Mesenteric fat pad (tissue), 1 donor: ENCODE measurements at places on chromosomes 3 and 15. TPM values are rescaled to one million over a fixed set of nuclear protein-coding genes. Genes with fewer than 3 reads are reported as not detected.
A peak's percentile ranks its signal among the peaks of the same experiment; 100 is the strongest.

GRCh38 chr3:194272861-194273742, 78.0 kb downstream of the CPN2 start:
- peak; percentile 69 for DNase-seq

The ADIPOQ gene
- total RNA-seq: 1,676 TPM

The PPP1R14D gene
- not detected for total RNA-seq

The HIGD2B gene
- not detected for total RNA-seq

DNA sequence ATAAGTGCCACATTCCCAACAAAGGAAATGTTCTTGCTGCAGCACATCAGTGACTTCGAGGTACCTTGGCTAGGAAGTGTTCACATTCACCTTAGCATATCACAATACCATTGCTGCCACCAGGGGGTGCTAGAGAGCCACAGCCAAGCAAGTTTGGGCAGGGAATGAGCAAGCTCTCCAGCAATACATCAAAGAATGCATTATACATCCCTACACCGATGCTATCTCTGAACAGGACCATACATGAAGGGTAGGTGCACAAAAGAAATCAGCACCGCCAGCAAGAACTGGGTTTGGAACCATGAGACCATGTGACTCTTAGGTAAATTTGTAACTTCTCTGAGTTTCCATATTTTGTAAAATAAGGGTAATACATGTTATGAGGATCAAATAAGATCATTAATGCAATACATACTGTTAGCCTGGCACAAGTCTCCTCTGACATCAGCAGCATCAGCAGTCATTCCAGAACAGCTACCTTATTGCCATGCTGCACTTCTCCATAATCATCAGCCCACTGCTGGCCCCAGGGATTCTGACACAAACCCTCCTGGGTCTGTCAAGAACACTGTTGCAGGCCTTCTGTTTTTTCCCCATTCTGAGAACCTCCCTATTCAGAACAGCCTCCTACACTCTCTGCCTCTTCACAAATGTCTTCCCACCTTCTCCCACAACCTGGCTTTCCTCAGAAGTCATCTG, 37.5 kb downstream of the RYK start:
- DNase-seq: no peak

DNA sequence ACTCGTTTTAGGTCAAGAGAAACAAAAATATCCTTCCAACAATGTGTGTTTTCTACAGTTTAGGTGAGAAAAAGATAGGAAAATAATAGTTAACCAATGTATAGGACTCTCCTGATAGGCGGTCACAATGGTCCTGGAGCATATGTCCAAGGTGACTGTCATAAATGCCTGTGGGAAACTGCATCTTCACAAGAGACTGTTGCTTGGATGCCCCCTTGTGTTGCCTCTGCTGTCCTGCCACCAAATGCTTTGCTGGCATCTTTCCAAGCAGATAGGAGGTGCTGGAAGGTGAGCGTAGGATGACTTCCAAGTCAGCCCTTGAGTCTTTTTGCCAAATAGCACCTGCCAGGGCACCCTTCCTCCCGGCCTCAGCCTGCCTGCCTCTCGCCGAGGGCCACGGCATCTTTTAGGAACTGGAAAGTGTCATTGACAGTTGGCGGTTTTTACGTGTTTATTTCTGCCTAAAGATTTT, 24.1 kb upstream of the SACM1L start:
- DNase-seq: no peak

- no peak for DNase-seq
These were observed 24.8 kb downstream of the MYO1E start for GRCh38 chr15:59347915-59348314.

GRCh38 chr15:92091155-92091734, 237.7 kb downstream of the SLCO3A1 start:
- DNase-seq: no peak

DNA sequence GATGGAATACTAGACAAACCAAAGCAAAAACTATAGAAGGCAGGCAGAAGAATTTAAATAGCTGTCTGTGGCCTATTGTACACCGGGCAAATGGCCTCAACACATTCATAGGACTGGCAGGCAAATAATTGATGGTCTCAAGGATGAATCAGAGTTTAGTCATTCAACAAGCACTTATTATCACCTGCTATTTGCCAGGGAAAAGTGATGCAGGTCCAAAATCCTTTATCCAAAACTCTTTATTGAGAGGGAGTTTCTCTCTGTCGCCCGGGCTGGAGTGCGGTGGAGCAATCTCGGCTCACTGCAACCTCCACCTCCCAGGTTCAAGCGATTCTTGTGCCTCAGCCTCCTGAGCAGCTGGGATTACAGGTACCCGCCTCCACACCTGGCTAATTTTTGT, 2.3 kb downstream of the EIF2AK4 start:
- DNase-seq: no peak

DNA sequence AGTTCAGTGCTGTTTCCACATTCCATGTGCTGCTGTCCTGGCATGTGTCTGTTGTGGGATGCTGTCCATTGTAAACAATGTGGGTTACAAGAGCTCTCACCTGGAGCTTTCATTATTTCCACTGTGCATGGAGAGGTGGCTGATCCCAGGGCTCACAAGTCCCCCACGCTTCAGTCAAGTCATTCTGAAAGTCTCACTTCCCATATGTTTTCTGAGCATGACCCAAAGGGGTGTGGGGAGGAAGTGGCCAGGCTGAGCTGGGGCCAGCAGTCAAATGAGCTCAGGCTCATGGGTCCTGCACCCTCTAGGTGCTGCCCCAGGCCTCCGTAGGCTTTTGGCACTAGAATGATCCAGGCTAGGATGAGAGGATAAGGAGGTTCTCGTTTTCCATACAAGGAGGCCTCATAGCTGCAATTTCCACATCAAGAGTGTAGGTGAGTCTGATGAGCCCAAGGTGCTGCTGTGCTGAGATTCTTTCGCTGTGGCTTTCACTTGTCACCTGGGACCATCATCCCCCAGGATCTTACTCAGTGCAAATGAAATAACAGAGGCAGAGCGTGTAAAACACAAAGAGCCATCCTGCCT, 22.0 kb downstream of the STARD5 start:
- DNase-seq: peak; percentile 47

GRCh38 chr3:37546876-37547275, 314.8 kb upstream of the CTDSPL start:
- DNase-seq: no peak

The GOLGA8R gene
- 2.6 TPM for total RNA-seq

- no peak for DNase-seq
These were observed 277.9 kb upstream of the GADL1 start for GRCh38 chr3:31172336-31172735.

GRCh38 chr15:48928877-48929538, 34.7 kb downstream of the SHC4 start:
- no peak for DNase-seq

DNA sequence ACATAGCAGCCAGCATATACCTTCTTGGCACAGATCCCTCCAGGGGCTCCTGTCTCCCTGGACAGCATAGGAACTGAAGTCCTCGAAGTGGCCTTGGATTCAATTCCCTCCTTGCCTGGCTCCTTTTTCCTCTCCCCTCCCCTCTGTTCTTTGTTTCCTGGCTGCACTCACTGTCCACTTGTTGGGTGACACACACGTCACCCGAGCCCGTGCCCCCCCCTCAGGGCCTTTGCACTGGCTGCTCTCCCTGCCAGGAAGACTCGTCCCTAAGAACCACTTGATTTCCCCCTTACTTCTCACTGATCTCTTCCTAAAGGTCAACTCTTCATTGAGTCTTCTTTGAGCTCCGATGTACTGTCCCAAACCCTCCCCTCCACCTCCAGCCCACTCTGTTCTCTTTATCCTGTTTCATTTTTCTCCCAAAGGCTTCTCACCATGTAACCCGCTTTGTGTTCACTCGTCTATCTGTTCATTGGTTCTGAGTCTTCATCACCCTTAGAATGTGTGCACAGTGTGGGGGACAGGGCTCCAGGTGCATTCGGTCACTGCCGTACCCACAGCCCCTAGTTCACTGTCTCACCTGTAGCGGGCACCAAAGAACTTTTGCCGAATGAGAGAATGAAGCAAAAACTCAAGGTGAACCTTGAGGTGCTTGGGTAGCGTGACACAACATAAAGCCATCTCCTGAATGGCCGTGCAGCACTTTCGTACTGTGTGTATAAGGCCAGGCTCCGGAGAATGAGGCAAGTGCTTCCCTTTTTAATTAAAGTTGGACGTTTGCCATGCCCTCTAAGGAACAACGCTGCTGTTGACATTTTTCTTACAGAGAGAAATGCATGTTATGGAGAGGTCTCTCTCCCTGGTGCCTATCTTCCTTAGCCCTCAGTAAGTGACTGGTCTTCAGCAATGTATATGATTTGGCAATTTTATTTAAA, 74.0 kb downstream of the CHRNA7 start:
- DNase-seq: no peak

GRCh38 chr3:4814305-4814903, 164.8 kb upstream of the BHLHE40 start:
- DNase-seq: no peak

DNA sequence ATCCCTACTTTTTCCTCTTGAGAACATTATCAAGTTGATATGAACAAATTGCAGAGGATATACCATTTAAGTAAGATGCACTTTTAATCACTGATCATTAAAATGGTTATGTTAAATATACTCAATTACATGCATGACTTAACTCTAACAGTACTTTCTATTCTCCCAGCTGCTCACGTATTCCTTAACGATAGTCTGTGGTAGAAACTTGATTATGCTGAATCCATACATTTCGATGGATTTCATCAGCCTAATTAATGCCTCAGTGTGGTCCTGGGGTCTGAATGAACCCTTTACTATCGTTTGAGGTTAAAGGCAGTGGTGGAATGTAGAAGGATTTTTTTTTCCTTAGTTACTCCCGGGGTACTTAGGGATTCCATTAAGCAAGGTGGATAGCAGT, 18.6 kb downstream of the SOX2 start:
- DNase-seq: no peak

DNA sequence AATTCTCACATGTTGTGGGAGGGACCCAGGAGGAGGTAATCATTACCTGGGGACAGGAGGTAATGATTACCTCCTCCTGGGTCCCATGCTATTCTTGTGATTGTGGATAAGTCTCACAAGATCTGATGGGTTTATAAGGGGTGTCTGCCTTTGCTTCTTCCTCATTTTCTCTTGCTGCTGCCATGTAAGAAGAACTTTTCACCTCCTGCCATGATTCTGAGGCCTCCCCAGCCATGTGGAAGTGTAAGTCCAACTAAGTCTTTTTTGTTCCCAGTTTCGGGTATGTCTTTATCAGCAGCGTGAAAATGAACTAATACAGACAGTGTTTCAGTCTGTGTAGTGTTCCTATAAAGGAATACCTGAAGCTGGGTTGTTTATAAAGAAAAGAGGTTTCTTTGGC, 13.1 kb upstream of the KCTD6 start:
- DNase-seq: no peak

- no peak for DNase-seq
These were observed 10.1 kb upstream of the CAMK1 start for GRCh38 chr3:9779721-9780457.

DNA sequence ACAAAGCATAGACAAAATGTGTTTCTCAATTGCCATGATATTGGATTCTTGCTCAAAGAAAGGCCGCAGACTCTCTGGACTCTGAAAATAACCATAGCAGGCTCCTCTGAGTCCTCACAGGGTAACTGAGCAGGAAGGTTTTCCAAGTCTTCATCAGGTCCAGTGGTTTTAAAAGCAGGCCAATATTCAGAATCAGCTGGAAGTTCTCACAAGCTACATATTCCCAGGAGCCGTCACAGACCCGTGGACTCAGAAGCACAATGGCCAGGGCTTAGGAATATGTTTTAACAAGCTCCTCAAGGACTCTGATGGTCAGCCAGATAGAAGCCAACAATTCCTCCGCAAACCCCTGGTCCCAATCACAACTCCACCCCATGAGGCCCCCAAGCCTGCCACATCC, 256.1 kb upstream of the ADAMTS9 start:
- DNase-seq: no peak

The CRYGS gene
- total RNA-seq: 3.1 TPM

The PLA2G4E gene
- not detected for total RNA-seq

The MYRIP gene
- total RNA-seq: 1.8 TPM

GRCh38 chr3:94433811-94434210, 370.9 kb downstream of the NSUN3 start:
- DNase-seq: no peak

- DNase-seq: no peak
These were observed 99.5 kb upstream of the KCNMB2 start for GRCh38 chr3:178436773-178437172.

DNA sequence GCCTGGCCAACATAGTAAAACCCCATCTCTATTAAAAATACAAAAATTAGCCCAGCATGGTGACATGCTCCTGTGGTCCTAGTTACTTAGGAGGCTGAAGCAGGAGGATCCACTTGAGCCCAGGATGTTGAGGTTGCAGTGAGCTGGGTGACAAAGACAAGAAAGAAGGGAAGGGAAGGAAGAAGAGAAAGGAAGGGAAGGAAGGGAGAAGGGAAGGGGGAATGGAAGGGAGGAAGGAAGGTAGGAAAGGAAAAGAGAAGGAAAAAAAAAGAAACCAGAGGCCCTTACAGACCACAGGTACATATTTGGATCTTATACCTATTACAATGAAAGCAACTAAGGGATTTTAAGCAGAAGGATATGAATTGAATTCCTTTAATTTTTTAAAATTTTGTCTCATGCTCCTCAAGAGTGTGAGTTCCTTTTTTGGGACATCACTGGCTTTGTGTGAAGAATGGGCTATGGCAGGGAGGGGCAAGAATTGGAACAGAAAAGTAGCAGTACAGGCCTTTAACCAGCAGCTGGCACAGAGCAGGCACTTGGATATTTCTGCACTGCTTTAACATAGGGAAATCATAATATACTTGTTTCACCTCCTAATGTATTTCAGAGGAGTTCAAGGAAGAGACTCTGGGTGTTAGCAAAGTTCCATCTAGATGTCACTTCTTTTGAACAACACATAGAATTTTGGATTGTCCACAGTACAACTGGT, 7.9 kb downstream of the RAB27A start:
- no peak for DNase-seq

The VEPH1 gene
- total RNA-seq: 2.8 TPM

- DNase-seq: no peak
These were observed 49.1 kb downstream of the OXNAD1 start for GRCh38 chr3:16313886-16314645.

GRCh38 chr3:141231952-141232823, 563 bp downstream of the PXYLP1 start:
- DNase-seq: no peak

DNA sequence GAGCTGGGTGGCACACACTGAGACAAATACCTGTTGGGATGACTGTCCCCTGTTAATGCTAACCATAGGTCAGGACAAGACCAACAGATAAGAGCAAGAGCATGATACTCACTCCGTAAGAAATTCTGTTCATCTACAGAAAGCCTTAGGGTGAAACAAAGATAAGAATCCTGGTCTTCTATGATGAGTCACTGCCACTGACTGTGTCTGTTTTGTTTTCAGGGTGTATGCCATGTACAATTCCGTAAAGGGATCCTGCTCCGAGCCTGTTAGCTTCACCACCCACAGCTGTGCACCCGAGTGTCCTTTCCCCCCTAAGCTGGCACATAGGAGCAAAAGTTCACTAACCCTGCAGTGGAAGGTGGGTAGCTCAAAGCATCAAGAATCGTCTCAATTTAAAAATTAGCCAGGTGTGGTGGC, 141.1 kb downstream of the GHSR start:
- DNase-seq: no peak
